ENCODE measurements at places on chromosomes 5 and 9. TPM values are rescaled to one million over a fixed set of nuclear protein-coding genes. Genes with fewer than 3 reads are reported as not detected.

Gene AJM1
- polyA plus RNA-seq: 2.8 TPM

- DNase-seq: peak; percentile 30
These were observed 51.4 kb downstream of the ATP10B start for GRCh38 chr5:160800375-160801275.

DNA sequence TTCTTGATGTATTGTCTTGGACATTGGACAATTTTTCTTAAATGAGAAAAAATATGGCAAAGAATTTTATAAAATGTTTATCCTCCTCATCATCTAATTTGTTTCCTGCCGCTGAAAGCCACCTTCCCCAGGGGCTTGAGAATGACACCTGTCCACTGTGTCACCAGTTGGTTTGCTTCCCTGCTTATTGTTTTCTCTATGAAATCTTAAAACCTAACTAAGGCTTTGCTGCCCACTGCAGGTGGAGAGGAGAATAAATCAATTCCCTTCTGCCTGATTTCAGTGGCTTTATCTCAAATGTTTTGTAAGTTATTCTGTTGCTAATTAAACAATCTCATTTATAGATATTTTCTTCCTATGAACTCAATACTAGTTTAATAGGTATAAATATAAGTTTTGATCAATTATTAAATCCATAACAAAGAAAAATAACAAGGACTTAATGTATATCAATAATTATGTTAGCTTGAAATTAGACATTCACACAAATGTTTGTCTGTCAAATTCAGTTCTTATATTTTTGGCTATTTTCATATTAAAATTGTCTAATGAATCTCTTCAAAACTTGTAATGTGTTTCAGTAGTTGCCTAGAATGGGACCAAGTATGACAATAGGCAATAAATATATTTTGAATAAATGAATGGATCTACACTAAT lies 822.5 kb downstream of the PTPRD start:
- DNase-seq: peak; percentile 32

Gene SLC1A1
- polyA plus RNA-seq: 0.26 TPM

DNA sequence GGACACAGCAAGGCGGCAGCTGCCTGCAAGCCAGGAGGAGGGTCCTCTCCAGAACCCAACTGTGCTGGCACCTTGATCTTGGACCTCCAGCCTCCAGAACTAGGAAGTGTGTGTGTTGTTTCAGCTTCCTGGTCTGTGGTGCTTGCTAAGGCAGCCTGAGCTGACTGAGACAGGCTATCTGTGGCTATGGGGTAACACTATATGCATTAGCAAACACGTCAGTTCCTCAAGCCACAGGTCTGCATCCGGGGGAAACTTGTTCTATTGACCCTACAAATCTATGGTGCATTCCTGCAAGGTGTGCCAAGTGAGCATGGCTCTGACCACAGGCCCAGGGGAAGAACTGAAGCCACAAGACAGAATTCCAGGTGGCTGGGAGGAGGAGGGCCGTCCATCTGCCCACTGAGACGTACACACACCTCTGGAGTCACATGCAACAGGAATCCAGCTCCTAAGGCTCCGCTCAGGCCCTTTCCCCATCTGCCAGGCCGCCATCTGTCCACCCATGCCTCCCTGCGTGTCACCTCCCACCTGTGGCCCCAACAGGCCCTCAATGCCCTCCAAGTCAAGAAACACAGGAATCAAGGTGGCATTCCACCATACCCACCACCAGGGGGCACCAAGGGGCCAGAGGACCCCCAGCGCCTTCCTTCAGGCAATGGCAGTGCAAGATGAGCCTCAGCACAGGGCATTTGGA lies 174.9 kb downstream of the ROR2 start:
- DNase-seq: peak; percentile 63

- DNase-seq: no peak
These were observed 46.4 kb upstream of the DNAH5 start for GRCh38 chr5:13990896-13991295.

All from hindlimb muscle (tissue), 1 donor.